Activated CD4-positive, alpha-beta memory T cell treated with anti-CD3 and anti-CD28 coated beads for 36 hours (primary cell): ENCODE measurements at places on chromosomes 2 and 18. TPM values are rescaled to one million over a fixed set of nuclear protein-coding genes. Genes with fewer than 3 reads are reported as not detected.

IL36G gene
- not detected for total RNA-seq

NCKAP5 gene
- total RNA-seq: not detected

TLX2 gene
- total RNA-seq: 0.52 TPM

SPAST gene
- total RNA-seq: 15.8 TPM

AQP4 gene
- total RNA-seq: not detected

CELF4 gene
- total RNA-seq: not detected

KLHL30 gene
- total RNA-seq: not detected

MATN3 gene
- not detected for total RNA-seq

MYO5B gene
- 0.02 TPM for total RNA-seq

LBX2 gene
- 0.63 TPM for total RNA-seq

FIGN gene
- not detected for total RNA-seq

SETBP1 gene
- total RNA-seq: 6.4 TPM

TMEM163 gene
- total RNA-seq: not detected

COA5 gene
- total RNA-seq: 28.5 TPM

DNA sequence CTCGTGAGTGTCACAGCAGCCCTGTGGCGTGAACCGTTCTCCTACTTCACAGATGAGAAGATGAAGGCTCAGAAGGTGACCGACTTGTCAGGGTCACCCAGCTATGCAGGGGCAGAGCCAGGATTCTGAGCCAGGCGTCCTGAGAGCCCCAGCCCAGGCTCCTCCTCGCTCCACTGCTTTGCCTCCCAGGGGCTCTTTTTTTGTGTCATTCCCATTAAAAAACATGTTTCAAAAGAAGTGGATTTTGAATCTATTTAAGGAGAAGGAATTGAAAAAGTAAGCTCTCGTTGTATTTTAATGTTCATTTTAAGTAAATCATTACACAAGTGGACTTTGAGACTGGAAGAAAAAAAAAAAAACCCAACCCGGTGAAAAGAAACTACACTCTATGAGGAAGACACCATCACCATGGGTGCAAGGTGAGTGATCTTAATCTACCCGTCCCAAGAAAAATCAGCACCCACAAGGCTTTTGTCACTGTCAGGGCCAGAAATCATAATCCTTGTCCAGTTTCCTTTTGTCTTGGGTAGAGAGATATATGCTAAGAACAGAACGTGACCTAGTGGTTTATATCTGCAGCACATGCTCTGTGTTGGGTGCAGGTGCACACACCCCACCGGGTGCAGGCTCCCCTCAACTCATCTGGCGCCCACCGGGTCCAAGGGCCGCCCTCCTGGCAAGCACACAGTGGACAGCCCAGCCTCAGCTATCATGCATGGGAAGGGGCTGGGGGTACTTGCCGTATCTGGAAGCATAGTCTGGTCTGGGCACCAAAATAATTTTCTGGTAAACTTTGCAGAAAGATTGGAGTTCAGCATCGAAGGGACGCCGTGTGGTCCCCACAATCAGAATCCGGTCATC, 73.5 kb upstream of the ASB18 start:
- DNase-seq: no peak

GRCh38 chr18:24013051-24013450, 1.5 kb upstream of the TTC39C start:
- no peak for DNase-seq

DNA sequence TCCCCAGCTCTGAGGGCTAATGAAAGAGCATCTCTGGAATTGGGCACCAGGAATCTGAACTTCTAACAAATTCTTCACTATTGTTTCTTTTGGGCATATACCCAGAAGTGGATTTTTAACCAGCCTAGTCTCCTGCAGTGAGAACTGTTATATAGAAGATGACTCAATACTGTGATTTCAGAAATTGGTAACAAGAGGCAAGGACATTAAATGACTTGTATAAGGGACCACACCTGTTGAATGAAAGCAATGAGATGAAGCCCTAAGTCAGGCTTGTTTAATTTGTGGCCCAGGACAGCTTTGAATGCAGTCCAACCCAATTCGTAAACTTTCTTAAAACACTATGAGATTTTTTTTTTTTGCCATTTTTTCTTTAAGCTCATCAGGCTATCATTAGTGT, 57.9 kb downstream of the EPC2 start:
- no peak for DNase-seq

GRCh38 chr2:207137596-207138337, 28.0 kb downstream of the KLF7 start:
- no peak for DNase-seq

- no peak for DNase-seq
Observed at GRCh38 chr2:86082756-86083155, 22.9 kb downstream of the POLR1A start.

DNA sequence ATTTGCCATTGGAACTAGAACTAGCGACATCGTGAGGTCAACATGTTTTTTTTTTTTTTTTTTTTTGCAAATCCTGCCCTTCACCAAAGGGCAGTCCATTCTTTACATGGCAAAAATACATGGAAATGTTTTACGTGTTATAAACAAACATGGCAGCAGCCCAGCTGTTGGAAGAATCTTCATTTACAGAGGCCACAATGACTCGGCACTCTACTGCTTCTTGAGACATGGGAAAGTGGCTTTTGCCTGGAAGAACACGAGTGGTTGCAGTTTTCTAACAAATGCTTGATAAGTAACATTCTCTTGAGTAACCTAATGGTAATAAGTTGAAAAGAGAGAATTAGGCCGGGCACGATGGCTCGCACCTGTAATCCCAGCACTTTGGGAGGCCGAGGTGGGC, 22.8 kb upstream of the POLR1B start:
- no peak for DNase-seq

GRCh38 chr2:234051374-234052070, 1.0 kb downstream of the SPP2 start:
- DNase-seq: no peak

DNA sequence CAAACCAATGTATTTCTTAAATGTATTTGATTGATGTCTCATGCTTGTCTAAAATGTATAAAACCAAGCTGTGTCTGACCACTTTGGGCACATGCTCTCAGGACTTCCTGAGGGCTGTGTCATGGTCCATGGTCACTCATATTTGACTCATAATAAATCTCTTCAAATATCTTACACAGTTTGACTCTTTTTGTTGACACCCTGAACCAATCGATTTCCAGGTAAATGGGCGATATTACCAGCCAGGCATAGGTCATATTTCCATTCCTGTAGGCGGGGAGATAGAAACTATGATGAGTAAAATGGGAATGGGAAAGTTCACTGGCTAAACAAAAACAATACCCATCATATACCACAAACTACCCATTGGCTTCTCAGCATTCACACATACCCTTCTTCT, 9.3 kb upstream of the TRAPPC8 start:
- DNase-seq: no peak

DNA sequence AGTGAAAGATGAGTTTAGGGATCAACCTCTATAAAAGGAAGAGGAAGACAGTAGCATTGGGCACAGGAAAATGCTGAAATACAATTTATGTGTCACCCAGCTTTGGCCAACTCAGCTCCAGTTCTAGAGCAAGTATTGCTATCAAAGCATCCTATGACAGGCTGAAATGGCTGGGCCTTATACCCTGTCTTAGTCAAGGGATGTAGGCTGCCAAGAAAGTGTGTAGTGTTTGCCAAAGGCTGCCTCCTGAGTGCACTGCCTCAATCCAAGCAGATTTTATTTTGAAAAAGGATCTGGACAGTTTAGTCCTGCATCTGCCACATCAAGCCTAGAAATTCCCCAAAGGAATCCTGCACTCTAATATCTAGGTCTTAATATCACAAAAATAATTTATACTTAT, 359.9 kb upstream of the ZC3H15 start:
- DNase-seq: no peak

DNA sequence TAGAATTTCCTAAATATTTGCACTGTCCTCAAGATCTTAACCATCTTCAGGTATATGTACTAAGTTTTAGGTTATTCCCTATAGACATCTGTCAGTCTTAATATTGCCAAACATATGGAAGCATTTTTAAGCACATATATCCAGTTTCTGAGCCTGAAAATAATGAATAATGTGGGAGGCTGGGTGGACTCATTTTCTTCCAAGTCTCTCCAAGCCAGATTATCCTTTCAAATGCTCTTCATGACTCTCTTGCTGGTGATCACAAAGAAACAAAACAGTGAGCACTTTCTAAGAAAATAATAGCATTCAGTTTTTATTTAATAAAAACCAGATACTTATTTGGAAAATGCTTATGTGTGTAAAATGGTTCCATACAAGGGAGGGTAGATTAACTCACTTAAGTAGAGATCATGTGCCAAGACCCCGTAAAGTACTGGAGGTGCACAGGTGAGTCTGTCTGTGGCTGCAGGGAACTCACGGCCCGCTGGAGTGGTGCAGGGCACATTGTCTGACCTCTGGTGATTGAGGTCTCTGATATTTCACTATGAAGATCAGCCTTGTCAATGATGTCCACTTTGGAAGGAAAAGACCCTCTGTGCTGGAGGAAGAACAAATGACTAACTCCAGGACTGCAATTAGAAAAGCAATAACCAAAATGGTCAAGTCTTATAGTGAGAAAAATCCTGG, 161.6 kb downstream of the TMEM18 start:
- DNase-seq: no peak

- DNase-seq: no peak
Observed at GRCh38 chr2:226679389-226680065, 120.1 kb downstream of the IRS1 start.
